Lung (tissue), 17 donors: ENCODE measurements at places on chromosomes 7 and 10. TPM values are rescaled to one million over a fixed set of nuclear protein-coding genes. Genes with fewer than 3 reads are reported as not detected.

The GPRIN2 gene
- 36.5 TPM for total RNA-seq

The KIAA1549 gene
- total RNA-seq: 5.5 TPM

The DMBT1 gene
- 337 TPM for total RNA-seq

The SPDYE5 gene
- 0.28 TPM for total RNA-seq

The GIMAP4 gene
- total RNA-seq: 66.2 TPM

The MRC1 gene
- total RNA-seq: 161 TPM

The CREB5 gene
- 12.7 TPM for total RNA-seq

The FAM237B gene
- total RNA-seq: not detected

GRCh38 chr7:7486362-7486761, 49.3 kb downstream of the COL28A1 start:
- H3K4me3 ChIP-seq: no peak overlapping the region
- no peak for DNase-seq
- no peaks in the 10 kb centered on the region for H3K27me3 ChIP-seq
- no peak overlapping the region for H3K27ac ChIP-seq

- no peaks in the 10 kb centered on the region for H3K27me3 ChIP-seq
- H3K27ac ChIP-seq: no peak overlapping the region
- H3K36me3 ChIP-seq: no peaks in the 10 kb centered on the region
- H3K4me1 ChIP-seq: peaks cover 3% of the 10 kb centered on the region
- no peak for DNase-seq
These were observed 9.9 kb downstream of the CSTF2T start for GRCh38 chr10:51689536-51689935.

DNA sequence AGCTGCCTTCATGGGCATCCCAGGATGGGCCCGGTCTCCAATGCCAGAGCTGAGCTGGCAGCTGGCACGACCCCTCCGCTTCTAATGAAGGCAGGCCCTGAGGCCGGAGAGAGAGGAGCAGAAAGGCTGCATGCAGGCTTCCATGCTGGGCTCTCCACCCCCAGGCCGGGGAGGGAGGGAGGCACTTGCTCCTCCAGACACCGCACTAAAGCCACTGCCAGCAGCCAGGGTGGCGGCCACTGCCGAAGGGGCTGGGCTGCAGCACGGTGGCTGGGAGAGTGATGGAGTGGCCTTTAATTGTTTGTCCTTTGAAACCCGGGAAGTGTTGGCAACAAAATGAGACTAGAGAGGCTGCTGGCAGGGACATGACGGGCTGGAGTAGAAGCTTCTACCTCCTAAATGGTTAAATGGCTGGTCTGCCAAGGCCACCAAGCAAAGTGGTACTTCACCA, 236.5 kb downstream of the SKAP2 start:
- DNase-seq: peak; percentile 49
- no peak overlapping the region for H3K27ac ChIP-seq
- no peaks in the 10 kb centered on the region for H3K36me3 ChIP-seq
- no peaks in the 10 kb centered on the region for H3K4me1 ChIP-seq
- no peak overlapping the region for H3K4me3 ChIP-seq
- peaks cover 3% of the 10 kb centered on the region for H3K27me3 ChIP-seq

- H3K27ac ChIP-seq: no peak overlapping the region
- no peaks in the 10 kb centered on the region for H3K27me3 ChIP-seq
- H3K4me1 ChIP-seq: peaks cover 9% of the 10 kb centered on the region
- H3K4me3 ChIP-seq: no peak overlapping the region
These were observed 248.9 kb downstream of the COBL start for GRCh38 chr7:51067757-51068156.

GRCh38 chr7:79471283-79471682, 17.8 kb upstream of the MAGI2 start:
- no peaks in the 10 kb centered on the region for H3K4me1 ChIP-seq
- no peak for DNase-seq
- H3K27me3 ChIP-seq: no peaks in the 10 kb centered on the region
- H3K4me3 ChIP-seq: no peak overlapping the region
- H3K27ac ChIP-seq: no peak overlapping the region

- no peaks in the 10 kb centered on the region for H3K36me3 ChIP-seq
- H3K4me3 ChIP-seq: no peak overlapping the region
- H3K27me3 ChIP-seq: no peaks in the 10 kb centered on the region
- no peak for DNase-seq
These were observed 1355.2 kb downstream of the XPNPEP1 start for GRCh38 chr10:108567899-108568752.

GRCh38 chr7:105448181-105448580, 59.5 kb upstream of the SRPK2 start:
- no peak overlapping the region for H3K27ac ChIP-seq
- H3K4me1 ChIP-seq: no peaks in the 10 kb centered on the region
- no peaks in the 10 kb centered on the region for H3K27me3 ChIP-seq
- no peaks in the 10 kb centered on the region for H3K36me3 ChIP-seq

DNA sequence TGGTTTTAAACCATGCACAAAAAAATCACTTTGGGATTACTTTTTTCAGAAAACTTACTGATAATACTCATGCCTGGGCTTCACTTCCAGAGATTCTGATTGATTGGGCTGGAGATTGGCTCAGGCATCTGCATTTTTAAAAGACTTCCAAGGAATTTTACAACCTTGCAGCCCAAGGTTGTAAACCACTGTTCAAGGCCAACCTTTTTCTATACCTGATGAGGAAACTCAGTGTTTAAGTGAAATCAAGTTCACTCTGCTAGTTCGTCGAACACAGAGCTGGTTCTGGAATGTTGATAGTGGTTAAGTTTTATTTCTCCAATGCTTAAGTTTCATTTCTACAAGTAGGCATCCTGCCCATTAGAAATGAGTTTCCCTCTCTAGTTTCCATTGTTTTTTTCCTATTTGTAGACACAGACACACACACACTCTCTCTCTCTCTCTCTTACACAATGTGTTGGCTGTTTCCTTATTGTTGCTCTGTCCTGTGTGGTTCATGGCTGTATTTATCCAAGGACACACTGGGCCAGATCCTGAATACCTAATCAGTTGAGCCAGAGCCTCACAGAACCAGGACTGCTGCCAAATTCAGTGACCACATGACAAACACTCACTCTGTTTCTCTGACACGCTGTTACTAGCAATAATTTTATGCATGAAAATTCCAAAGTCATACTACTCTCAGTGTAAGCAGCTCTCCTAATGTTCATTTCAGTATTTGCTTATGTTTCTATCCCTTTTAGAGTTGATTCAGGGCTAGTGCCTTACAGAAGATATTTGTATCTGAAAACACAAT, 3.7 kb upstream of the IFIT1B start:
- no peak overlapping the region for H3K4me3 ChIP-seq
- H3K27me3 ChIP-seq: no peaks in the 10 kb centered on the region
- peaks cover 37% of the 10 kb centered on the region for H3K4me1 ChIP-seq

GRCh38 chr7:54485044-54485443, 57.1 kb upstream of the VSTM2A start:
- no peak overlapping the region for H3K4me3 ChIP-seq
- no peaks in the 10 kb centered on the region for H3K36me3 ChIP-seq
- H3K27ac ChIP-seq: no peak overlapping the region
- DNase-seq: peak; percentile 11
- no peaks in the 10 kb centered on the region for H3K27me3 ChIP-seq

- no peak overlapping the region for H3K27ac ChIP-seq
- DNase-seq: no peak
- H3K27me3 ChIP-seq: no peaks in the 10 kb centered on the region
- no peaks in the 10 kb centered on the region for H3K36me3 ChIP-seq
These were observed 551.8 kb downstream of the DNAJB6 start for GRCh38 chr7:157888579-157888978.

DNA sequence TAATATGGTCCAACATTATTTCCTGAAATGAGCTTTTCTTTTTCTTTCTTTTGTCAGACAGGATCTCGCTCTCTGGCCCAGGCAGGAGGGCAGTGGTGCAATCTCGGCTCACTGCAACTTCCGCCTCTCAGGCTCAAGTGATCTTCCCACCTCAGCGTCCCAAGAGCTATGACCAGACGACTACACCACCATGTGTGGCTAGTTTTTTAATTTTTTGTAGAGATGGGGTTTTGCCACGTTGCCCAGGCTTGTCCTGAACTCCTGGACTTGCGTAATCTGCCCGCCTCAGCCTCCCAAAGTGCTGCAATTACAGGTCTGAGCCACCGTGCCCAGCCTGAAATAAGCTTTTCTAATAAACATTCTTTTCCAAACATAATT, 48.6 kb downstream of the CUL2 start:
- H3K36me3 ChIP-seq: peaks cover 16% of the 10 kb centered on the region
- no peak for DNase-seq
- H3K4me1 ChIP-seq: no peaks in the 10 kb centered on the region

DNA sequence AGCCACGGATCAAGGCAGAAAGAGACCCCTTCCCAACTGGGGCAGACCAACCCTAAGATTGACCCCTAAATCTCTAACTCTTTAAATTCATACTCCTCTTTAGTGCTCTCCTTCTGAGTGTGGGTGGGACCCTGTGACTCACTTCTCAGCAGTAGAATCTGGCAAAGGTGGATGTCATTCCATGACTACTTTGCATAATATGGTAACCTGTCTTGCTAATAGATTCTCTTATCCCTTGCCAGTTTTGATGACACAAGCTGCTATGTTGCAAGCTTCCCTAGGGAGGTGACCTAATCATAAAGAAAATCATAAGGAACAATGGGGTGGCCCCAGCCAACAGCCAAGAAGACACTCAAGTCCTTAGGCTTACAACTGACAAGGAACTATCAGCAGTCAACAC, 155.4 kb upstream of the VWC2 start:
- H3K27ac ChIP-seq: no peak overlapping the region
- no peaks in the 10 kb centered on the region for H3K27me3 ChIP-seq
- H3K4me3 ChIP-seq: no peak overlapping the region
- no peaks in the 10 kb centered on the region for H3K4me1 ChIP-seq
- H3K36me3 ChIP-seq: no peaks in the 10 kb centered on the region

- no peak for DNase-seq
- no peak overlapping the region for H3K4me3 ChIP-seq
- no peaks in the 10 kb centered on the region for H3K27me3 ChIP-seq
- peaks cover 2% of the 10 kb centered on the region for H3K4me1 ChIP-seq
- no peaks in the 10 kb centered on the region for H3K36me3 ChIP-seq
These were observed 178.4 kb downstream of the EXOC4 start for GRCh38 chr7:133431134-133431724.

DNA sequence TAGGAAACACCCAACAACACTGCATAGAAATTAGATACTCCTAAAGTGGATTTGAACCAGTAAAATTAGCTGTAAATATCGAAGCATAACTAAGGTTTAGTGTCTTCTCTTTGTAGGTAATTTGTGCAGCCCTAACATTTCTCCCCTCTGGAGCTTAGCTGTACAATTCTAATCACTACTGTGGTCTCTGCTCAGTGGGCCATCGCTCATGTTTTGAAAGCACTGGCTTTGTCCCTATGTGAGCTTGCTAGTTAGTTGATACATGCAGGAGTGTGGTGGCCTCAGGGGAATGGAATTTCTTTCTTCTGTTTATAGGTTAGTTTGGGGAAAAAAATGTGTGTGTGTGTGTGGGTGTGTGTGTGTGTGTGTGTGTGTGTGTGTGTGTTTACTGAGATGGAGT, 373.1 kb downstream of the DPP6 start:
- no peaks in the 10 kb centered on the region for H3K4me1 ChIP-seq
- no peak for DNase-seq
- no peak overlapping the region for H3K27ac ChIP-seq
- no peaks in the 10 kb centered on the region for H3K27me3 ChIP-seq
- no peaks in the 10 kb centered on the region for H3K36me3 ChIP-seq

- H3K4me1 ChIP-seq: no peaks in the 10 kb centered on the region
- no peaks in the 10 kb centered on the region for H3K36me3 ChIP-seq
- H3K4me3 ChIP-seq: no peak overlapping the region
- no peak for DNase-seq
These were observed 11.0 kb downstream of the MPP7 start for GRCh38 chr10:28291881-28292297.

- no peak overlapping the region for H3K4me3 ChIP-seq
- no peaks in the 10 kb centered on the region for H3K4me1 ChIP-seq
- H3K36me3 ChIP-seq: no peaks in the 10 kb centered on the region
- DNase-seq: no peak
These were observed 122.1 kb upstream of the KMT2E start for GRCh38 chr7:104891949-104892348.

DNA sequence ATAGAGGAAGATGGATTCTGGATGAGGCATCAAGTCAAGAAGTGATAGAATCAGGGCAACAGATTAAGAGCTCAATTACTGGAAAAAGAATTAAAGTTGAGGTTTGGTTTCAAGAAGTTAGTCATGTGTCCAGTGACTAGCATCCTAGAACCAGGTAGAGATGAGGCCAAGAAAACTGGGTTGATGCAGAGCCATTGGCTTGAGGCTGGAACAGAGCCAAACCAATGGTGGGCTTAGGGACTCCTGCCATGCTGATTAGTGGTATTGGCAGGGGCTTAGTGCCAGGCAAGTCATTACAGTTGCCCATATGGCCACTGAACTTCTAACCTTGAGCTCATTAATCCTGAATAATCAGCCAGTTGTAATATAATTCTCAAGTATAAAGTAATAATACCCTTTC, 18.5 kb downstream of the ZNF277 start:
- H3K4me3 ChIP-seq: no peak overlapping the region
- no peak for DNase-seq
- peaks cover 4% of the 10 kb centered on the region for H3K4me1 ChIP-seq
- no peaks in the 10 kb centered on the region for H3K27me3 ChIP-seq
- no peak overlapping the region for H3K27ac ChIP-seq
- H3K36me3 ChIP-seq: no peaks in the 10 kb centered on the region

DNA sequence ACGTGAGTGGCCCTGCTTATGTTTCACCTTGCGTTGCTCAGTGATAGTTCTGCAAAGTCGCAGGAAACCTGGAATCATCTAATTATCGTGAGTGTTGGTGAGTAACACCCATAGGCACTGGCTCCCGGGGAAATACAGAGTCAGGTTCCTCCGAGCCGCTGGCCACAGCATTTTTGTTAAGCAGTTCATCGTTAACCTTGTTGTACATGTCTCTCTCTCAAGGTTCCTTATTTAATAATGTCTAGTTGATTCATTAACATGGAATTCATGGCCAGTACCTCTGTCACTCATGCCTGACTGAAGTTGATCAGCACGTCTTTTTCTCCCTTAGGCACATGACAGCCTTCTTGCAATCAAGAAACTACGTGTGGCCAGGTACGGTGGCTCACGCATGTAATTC, 3.1 kb upstream of the ZFAND2A start:
- no peak for DNase-seq
- H3K4me3 ChIP-seq: no peak overlapping the region
- H3K27me3 ChIP-seq: no peaks in the 10 kb centered on the region

- H3K4me3 ChIP-seq: no peak overlapping the region
- no peak for DNase-seq
- no peak overlapping the region for H3K27ac ChIP-seq
- no peaks in the 10 kb centered on the region for H3K27me3 ChIP-seq
- no peaks in the 10 kb centered on the region for H3K36me3 ChIP-seq
These were observed 34.8 kb upstream of the FGFR2 start for GRCh38 chr10:121633056-121633455.

GRCh38 chr7:33156441-33156840, 27.1 kb downstream of the BBS9 start:
- no peak overlapping the region for H3K4me3 ChIP-seq
- no peaks in the 10 kb centered on the region for H3K4me1 ChIP-seq
- no peaks in the 10 kb centered on the region for H3K27me3 ChIP-seq
- no peaks in the 10 kb centered on the region for H3K36me3 ChIP-seq

GRCh38 chr10:50387007-50387731, 135.9 kb upstream of the ASAH2 start:
- H3K4me1 ChIP-seq: peaks cover 15% of the 10 kb centered on the region
- no peak overlapping the region for H3K27ac ChIP-seq
- DNase-seq: no peak
- H3K4me3 ChIP-seq: no peak overlapping the region
- no peaks in the 10 kb centered on the region for H3K27me3 ChIP-seq
- H3K36me3 ChIP-seq: no peaks in the 10 kb centered on the region

GRCh38 chr7:110839866-110840265, 251.1 kb upstream of the LRRN3 start:
- peak; percentile 94 for DNase-seq
- H3K27me3 ChIP-seq: no peaks in the 10 kb centered on the region
- H3K4me1 ChIP-seq: peaks cover 24% of the 10 kb centered on the region
